GDM1 (cell line): ENCODE measurements at places on chromosomes 6 and 20.

- DNase-seq: peak; percentile 37
These were observed 121.7 kb upstream of the SLC2A12 start for GRCh38 chr6:134173936-134174671.

DNA sequence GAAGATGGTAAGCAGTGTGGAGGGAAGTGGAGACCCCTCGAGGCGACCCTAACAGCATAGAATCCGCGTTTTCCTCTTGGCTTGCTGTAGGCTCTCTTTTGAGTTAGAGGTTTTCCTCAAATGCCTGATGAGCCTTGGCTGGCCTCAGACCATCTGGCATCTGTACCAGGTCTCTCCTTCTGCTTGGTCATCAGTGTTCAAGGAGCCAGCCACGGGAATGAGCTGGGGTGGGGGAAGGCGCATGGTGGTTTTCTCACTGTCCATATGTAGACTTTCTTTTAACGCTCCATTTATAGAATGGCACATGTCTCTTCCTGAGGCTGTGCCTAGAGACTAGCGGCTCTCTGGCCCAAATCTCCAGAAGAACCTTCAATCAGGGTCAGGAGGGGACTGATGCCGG is 8.1 kb upstream of the GUCA1A start:
- DNase-seq: no peak

GRCh38 chr6:139855671-139856311 is 481.3 kb upstream of the CITED2 start:
- DNase-seq: no peak

GRCh38 chr6:16058201-16058928 is 70.5 kb upstream of the MYLIP start:
- no peak for DNase-seq

DNA sequence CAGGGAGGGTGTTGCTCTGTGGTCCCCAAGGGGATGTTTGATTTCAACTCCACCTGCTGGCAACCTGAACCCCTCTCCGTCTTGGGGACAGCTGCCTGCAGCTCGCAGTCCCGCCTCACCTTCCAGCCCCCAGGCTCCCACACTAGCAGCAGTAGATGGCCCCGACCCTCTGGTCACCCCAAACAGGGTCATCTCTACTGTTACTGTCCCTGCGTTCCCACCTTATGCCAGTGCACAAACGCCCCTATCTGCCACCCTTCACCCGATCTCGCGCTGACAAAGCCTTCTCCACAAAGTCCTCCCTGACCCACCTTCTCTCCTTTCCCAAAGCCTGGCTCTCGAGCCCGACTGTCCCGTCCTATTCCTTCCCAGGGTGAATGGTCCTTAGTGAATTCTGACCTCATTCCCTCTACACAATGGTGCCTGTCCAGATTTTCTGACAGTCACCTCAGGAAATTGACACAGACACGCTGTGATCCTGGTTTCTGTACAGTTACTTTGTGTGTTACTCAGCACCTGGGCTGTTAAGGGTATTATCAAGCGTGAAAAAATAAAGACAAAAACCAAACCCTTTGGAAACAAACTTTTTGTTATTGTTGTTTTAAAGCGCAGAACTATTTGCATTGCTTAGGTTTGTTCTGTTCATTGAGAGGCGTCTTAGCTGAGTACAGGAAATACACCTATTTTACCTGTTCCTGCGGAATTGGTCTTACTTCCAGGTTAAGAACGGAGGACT is 728 bp downstream of the FUT9 start:
- DNase-seq: no peak

DNA sequence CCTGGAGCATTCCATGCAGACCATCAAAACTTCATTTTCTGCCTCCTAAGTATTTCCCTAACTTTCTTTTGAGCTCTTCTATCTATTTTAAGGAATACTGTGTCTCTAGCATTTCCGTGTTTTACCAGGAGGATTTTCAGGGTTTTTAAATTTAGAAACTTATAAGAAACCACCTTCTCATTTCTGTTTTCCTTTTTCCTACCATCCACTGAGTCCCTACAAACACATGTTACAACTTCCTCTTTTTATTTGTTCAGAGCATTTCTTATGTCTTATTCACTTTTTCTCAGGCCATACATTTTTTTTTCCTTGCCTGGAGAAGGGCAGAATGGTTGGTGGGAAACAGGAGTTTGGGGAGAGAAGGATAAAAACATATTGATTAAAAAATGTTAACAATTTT is 130.0 kb upstream of the BMP5 start:
- DNase-seq: no peak

DNA sequence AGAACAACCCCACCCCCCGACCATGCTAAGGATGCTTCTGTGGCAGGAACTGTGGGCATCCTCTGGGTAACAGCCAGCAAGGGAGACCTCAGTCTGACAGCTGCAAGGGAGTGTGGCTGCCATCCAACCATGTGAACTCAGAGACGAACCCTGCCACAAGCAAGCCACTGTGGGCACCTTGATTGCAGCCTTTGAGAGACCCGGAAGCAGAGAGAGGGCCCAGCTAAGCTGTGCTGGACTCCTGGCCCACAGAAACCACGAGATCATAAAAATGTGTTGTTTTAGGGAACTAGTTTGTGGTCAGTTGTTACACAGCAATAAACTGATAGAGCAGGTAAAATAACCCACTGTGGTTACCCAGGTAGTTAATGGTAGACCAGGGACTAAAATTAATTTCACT is 414.6 kb downstream of the CDH26 start:
- no peak for DNase-seq
